ENCODE measurements at places on chromosomes 12 and 14.
A peak's percentile ranks its signal among the peaks of the same experiment; 100 is the strongest.

DNA sequence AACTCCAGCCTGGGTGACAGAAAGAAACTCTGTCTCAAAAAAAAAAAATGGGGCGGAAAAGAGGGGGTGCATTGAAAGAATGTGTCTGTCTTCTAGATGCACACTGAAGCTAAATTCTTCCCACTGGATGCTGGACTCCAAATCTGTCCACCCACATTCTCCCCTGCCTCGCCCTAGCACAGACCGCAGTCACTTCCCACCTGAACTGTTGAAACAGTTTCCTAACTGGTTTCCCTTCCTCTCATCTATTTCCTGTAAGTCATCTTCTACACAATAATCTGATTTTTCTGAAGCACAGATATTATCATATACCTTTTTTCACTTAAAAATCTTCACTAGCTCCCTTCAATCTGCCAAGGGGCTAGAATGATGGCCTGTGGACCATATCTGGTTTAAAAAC, 1.5 kb upstream of the HCAR1 start:
- no peak for DNase-seq

DNA sequence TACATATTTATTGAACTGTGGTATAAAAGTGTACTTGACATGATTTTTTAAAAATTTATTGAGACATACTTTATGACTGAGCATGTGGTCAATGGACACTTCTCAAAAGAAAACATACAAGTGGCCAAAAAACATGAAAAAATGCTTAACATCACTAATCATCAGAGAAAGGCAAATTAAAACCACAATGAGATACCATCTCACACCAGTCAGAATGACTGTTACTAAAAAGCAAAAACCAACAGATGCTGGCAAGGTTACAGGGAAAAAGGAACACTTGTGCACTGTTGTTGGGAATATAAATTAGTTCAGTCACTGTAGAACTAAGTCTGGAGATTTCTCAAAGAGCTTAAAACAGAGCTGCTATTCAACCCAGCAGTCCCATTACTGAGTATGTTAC, 1177.6 kb downstream of the GALC start:
- DNase-seq: no peak

GRCh38 chr12:53712059-53712643, 15.1 kb downstream of the CALCOCO1 start:
- no peak for DNase-seq

- no peak for DNase-seq
Observed at GRCh38 chr12:110936367-110937103, 16.2 kb upstream of the MYL2 start.

GRCh38 chr14:20302042-20302755, 3.6 kb downstream of the TTC5 start:
- no peak for DNase-seq

- no peak for DNase-seq
Observed at GRCh38 chr12:113373969-113374368, 15.6 kb downstream of the PLBD2 start.

GRCh38 chr12:46491548-46491947, 119.0 kb upstream of the SLC38A2 start:
- DNase-seq: peak; percentile 86

DNA sequence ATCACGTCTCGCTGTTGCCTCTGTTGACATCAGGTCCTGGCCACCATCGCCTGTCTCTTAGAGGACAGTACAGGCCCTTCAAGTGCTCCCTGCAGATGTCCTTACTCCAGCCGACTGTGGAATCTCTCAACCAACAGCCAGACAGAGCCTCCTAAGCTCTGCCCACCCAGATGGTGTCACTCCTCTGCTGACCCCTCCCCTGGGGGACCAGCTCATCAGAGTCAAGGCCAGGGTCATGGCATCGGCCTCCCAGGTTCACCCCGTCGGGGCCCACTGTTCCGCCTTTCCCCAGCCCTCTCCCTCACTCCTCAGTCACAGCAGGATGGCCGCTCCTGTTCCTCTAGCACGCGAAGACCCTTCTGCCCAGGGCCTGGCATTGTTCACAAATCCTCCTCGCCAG, 157.3 kb upstream of the TMEM132C start:
- DNase-seq: no peak

DNA sequence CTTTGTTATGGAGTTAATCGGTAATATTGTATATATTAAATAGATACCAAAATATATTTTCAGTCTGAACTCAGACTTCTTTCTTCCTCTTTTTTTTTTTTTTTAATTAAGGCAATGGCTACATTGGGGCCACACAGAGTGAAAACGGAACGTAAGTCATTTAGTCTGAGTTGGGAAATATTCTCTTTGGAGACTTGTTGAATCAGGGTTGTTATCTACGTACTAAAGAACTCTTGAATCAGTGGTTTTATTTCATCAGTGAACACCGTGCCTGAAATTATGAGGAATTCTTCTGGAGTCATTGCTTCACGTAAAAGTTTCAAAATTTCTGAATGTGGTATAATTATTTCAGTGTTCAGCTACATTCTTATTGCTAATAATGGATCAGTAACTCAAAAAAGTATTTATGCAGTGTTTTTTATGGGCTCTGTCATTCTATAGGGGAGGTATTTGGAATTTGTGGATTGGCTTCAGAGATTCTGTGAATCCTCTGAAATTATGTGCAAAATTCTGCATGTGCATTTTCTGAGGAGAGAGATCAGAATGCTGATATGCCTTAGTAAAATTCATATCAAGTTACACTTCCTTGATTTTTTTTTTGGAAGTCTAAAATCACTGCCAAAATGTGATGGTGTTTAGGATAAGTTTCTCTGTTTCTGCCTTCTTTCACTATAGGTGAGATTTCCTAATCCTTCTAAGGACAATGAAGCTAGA, 39.6 kb downstream of the BRMS1L start:
- no peak for DNase-seq

- no peak for DNase-seq
Observed at GRCh38 chr12:56332512-56333196, 1.1 kb downstream of the PAN2 start.

DNA sequence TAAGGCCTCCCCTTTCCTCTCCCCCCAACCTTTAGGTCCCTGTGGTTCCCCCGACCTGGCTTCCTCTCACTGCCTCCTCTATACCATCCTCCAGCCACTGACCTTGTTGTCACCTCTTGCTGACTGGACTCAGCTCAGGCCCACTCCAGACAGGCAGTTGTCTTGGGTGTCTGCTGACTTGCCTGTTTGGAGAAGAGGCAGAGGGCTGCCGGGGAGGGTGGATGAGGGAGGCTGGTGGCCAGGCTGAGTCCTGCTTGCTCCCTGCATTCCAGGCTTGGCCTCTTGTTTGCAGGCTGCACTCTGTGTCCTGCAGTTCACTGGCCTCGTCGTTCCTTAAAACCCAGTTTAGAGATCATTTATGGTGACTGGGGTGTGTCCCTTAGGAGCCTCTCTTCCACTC, 31.0 kb upstream of the RD3L start:
- DNase-seq: no peak

- no peak for DNase-seq
Observed at GRCh38 chr14:79424462-79424861, 786.8 kb downstream of the DIO2 start.

DNA sequence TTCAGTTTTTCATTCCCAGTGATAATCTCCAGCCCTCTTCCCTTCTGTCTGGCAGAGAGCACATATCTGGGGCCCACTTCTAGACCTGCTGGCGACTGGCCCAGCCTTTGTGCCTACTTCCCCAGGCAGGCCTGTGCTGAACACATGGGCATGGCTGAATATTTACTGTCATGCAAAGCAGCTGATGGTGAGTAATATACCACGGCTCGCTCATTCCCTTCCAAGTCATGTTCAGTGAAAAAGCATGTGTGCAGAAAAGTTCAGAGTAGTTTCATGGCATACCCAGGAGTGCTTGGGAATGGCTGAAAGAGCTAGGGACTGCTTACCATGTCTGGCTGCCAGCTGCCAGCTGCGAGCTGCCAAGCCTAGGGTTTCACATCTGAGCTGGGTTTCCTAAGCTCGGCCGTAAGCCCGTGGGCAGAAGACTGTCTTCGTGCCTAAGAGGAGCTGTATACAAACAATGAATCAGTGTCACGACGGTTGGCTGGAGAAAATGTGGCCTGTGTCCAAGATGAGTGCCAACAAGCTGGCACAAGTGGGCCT, 179.9 kb upstream of the PELI2 start:
- peak; percentile 24 for DNase-seq

DNA sequence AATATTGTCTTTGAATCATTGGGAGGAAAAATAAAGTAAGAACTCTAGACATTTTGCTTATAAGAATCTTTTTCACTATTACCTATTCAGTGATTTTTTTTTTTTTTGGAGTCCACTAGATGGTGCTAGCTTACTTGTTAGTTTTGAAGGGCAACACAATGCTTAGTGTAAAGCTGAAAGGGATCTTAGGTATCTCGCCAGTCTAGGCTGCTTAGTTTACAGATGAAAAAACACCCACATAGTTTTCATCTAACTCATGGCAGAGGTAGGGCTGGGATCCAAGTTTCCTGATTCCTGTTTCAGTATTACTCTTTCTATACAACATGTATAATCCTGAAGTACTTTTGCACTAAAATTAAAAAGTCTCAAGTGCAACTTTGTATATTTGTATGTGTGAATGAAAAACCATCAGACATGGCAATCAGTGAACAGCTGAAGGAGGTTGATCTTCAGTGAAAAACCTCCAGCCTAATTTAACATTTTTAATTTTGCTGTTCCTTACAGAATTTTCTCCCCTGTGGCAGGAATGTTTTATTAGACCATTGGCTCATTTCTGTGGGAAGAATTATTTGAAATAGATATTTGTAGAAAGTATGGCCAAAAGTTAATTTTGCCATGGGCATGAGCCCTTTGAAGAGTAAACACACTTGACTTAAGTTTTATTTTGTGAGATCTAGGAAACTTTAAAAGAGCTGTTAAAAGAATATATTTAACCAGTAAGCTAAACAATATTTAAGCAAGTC, 40.7 kb downstream of the LRRIQ1 start:
- peak; percentile 87 for DNase-seq
